ENCODE measurements at places on chromosomes 3 and 15.

DNA sequence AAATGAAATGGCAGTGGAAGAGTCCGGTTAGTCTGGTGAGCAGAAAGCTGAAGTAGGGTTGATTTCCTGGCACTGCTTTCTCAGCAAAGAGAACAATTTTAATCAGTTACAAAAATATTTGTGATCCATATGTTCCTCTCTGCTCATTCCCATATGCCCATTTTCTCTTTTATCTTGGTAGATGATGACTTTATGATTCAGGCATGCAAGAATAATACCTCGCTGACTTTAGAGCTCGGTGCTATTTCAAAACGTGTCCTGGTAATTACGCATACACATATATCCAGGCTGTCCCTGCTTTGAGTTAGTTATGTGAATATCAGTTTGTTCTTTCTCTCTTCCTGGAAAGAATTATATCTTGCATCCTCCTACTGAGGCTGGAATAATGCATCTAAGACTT lies 38.5 kb downstream of the ARPP21 start:
- no peak for DNase-seq

DNA sequence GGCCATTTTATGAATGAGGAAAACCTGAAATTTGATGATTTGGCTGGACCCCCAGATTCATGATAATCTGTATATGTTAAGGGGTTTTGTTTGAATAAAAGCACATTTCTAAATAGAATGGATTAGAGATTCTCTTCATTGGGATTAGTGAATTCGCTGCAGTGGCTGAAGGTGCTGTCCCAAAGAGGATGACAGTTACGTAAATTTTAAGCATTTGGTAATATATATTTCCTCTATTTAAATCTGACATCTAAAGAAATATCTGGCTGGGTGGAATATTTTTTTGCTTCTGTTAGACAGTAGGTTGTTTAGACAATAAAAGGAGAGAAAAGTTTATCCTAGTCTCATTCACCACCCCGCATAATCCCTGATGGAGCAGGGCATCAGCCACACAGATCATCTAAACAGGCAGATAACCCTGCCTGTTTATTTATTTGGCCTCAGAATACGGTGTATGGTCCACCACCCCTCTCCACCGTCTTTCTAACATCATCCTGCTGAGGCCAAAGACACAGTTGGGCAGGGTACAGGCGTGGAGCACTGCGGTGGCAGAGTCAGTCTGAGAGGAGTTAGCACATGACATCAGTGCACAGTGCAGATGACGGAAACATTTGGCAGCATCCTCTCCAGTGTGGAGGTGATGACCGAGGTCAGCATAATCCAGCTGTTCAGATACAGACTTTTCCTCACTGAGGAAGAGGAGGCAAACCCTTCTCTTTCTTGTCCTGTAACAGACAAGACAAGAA lies 20.4 kb upstream of the NFKBIZ start:
- DNase-seq: no peak

- DNase-seq: no peak
Observed at GRCh38 chr3:133812872-133813271, 7.3 kb downstream of the SRPRB start.

DNA sequence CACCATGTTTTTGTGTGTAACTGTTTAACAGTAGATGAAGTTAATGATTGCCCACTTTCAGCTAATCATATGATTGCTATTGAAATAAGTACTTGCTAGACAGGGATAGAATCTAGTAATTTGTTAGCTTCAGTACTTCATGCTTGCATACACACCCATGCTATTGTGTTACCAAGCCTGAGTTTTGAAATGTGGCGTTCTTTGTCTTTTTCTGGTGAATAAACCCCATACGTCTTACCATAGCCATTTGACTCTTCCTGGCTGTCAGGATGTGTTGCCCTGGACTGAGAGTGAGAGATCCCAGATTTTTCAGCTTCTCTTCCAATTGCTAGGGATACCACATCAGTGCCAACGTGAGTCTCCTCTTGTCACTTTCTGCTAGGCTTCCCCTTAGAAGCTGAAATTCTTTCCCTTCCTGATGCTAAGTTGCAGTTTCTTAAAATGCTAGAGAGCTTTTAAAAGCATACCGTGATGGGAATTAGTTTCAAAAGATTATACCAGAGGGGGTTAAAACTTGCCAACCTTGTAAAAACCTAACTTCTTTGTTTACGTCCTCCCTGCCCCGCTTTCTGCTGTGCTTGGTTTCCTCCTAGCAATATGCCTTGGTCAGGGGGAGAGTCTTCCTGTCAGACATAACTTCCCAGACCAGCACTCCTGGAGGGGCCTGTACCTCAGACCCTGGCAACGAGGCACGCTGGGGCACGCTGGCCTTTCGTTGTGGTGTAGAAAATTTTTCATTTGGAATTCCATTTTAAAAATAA lies 62.9 kb upstream of the ULK4 start:
- peak; percentile 9 for DNase-seq

- no peak for DNase-seq
Observed at GRCh38 chr3:138059261-138059660, 49.3 kb downstream of the CLDN18 start.
